Naive thymus-derived CD8-positive, alpha-beta T cell (primary cell): ENCODE measurements at places on chromosomes 7 and 10.

- no peak for DNase-seq
These were observed 700.5 kb downstream of the GRID1 start for GRCh38 chr10:85666102-85666501.

DNA sequence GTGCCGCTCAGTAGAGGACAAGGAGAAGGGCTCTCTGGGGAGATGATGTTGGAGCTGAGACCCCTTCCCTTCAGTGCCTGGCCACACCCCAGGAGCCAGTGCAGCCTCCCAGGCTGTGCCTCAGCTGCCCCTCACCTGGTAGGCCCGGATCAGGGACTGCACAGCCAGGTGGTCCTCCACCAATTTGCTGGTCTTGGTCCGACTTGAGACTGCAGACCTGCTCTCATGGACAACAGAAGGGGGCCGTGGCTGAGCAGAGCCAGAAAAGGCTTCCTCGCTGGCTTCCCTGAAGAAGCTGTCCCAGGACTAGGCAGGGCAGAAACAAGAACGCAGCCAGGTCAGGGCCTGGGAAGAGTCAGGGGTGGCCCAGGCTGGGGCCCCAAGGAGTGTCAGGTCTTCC, 5.5 kb downstream of the OGDHL start:
- DNase-seq: no peak

- no peak for DNase-seq
These were observed 87.0 kb downstream of the PTPRN2 start for GRCh38 chr7:158500651-158501052.

DNA sequence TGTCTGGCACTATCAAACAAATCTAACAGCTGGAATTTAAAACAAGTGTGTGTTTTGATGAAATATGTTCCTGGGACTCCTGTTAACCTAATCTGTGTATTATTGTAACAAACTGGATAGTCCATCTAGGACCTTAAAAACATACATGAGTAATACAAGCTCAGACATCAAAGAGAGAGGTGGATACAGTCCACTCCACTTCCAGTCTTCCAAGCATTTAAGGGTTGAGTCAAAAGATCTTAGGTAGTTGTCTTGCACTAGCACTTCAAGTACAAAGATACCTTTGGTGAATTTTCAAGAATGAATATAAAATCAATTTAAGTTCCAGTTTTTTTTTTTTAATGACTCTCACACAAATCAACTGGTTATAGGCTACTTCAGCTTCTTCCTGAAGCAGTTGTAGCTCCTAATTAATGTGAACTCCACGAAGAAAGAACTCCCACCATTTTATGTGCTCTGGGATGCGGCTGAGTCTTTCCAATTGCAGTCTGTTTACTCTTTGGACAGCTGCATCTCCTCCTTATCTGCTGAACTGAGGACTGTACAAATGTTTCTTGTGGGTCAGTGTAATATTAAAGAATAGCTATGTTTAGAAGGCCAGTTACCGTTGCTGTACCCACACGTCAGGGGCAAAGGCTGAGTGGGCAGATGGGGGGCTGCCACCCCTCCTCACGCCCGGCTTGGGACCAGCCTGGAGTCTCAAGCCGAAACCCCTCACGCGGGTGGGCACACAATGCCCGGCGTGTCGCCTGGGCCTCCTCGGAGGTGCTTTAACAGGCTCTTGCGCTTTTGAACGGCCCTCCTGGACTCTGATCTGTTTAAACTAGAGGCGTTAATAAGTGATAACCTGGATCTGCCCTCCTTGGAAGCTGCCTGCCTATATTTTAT, 2.9 kb upstream of the IGF2BP3 start:
- DNase-seq: no peak

DNA sequence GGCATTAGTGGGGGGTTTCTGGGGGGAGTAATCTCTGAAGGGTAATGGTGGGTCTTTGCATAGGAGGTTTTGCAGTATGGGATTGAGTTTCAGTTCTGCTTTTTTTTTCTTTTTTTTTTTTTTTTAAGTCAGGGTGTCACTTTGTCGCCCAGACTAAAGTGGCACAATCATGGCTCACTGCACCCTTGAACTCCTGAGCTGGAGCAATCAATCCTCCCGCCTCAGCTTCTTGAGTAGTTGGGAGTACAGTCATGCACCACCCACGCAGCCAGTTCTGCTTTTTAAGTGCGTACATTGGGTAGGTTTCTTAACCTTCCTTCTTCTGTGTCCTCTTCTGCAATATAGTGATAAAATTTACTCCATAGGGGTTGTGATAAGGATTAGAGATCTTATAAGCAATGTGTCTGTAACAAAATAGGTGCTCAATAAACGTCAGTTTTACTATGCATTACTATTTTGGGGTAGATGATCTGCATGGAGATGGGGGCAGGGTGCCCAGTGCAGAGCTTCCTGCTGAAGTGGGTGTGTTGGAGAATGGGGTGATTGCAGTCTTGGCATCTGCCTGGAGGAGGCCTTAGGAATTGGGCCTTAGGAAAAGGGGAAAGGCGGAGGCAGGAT, 9.6 kb downstream of the KAZALD1 start:
- no peak for DNase-seq

DNA sequence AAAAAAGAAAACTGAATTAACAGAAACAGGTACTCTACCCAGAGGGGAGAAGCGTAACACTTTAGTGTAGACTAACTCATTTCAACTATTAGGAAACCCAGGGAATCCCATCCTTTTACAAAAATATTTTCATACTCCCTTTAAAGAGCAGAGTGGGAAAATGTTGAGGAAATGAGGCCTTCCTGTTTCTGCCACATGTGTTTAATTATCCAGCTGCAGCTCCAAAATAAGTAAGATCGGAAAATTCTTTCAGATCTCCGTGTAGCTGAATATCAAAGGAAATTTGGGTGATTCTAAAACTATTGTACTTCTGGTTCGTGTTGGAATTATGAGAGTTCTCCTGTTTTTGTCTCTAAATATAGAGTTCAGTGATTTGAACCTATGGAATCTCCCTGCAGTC, 58.0 kb upstream of the CAV2 start:
- no peak for DNase-seq
